ENCODE measurements at places on chromosomes 2 and 18. TPM values are rescaled to one million over a fixed set of nuclear protein-coding genes. Genes with fewer than 3 reads are reported as not detected.

DNA sequence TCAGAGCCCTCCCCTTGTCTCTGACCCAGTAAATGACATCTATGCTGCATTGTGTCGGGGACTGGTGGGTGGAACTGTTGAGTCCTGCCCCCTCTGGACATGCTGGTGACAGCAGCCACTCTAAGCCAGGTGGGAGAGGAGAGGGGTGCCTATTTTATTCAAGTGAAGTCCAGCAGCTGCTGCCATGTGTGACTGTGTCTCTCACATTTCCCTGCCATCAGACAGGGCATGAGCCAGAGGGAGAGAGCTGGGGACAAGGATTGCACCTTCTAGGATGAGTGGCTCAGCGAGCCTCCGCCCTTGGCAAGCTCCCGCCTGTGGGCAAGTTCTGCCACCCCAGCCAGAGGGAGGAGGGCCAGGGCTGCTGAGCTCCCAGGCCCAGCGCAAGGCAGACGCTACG is 13.7 kb downstream of the NGEF start:
- no peak for DNase-seq

GRCh38 chr2:23592061-23592685 is 207.2 kb downstream of the KLHL29 start:
- no peak for DNase-seq

Gene NOSTRIN
- total RNA-seq: 0.40 TPM

Gene RAPGEF4
- 13.9 TPM for total RNA-seq

Measured in lung microvascular endothelial cell (primary cell).